ENCODE measurements at places on chromosomes 6 and 20. TPM values are rescaled to one million over a fixed set of nuclear protein-coding genes. Genes with fewer than 3 reads are reported as not detected.

The CALHM4 gene
- polyA plus RNA-seq, result not detected

The CCN6 gene
- polyA plus RNA-seq, result not detected

The CALHM6 gene
- polyA plus RNA-seq, result not detected

The CDH4 gene
- polyA plus RNA-seq, result 10.3 TPM

The ACTR5 gene
- 7.7 TPM for polyA plus RNA-seq

DNA sequence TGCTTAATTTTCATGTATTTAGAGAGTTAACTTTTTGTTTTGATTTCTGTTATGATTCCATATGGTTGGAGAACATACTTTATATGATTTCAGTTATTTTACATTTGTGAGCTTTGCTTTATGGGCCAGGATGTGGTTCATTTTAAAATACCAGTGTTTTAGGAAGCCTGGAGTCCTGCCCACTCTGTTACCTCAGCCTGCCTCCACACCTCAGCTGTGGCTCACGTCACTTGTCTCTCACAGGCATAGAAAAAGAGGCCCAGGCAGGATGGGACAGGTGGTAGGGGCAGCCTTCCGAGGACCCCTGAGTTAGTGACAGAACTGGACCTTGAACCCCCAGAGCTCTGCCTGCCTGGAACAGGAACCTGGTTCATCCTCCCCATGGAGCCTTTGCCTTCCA is 16.0 kb downstream of the PSMF1 start:
- DNase-seq, result no peak

DNA sequence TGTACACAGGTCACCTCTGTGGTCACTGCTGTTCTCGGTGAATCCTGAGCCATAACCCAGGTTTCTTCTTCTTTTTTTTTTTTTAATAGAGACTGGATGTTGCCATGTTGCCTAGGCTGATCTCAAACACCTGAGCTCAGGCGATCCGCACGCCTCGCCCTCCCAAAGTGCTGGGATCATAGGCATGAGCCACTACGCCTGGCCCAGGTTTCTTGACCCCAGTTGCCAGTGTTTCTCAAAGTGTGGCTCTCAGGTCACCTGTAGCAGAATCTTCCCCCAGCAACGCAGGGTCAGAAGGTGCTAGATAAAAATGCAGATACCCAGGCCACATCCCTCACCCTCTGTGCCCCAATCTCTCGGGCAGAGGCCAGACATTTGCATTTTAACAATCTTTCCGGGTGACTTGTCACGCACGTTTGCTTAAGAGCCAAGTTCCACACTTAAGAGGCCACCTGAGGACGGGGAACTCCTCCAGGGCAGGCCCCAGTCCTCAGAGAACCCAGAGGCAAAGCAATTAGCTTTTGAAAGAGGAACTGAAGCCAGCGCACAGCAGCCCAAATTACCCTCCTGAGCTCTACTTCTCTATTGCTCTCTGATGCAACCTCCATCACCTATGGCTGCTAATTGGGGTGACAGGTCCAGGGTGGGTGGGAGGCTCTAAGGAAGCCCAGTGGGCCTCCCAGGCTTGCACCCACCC is 81.8 kb downstream of the NFATC2 start:
- no peak for DNase-seq

DNA sequence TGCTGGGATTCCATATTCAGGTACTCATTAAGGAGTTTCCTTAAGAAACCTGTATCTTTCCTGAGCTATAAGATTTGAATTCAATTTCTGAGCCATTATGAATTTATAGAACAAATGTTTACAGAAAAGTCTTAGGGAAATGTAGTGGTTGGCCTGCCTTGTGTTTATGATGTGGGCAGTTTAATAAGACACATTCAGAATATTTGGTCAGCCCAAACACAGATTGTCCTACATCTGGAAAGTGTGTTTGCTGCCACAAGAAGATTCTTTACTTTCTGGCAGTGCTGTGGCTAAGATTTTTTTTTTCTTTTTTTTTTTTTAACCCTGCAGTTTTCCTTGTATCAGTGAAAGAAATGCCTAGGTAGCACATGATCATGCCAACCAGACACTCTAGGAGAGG is 15.2 kb downstream of the TBX18 start:
- DNase-seq, result no peak

GRCh38 chr6:6736791-6737654 is 148.5 kb downstream of the LY86 start:
- DNase-seq, result no peak

GRCh38 chr6:4220558-4220957 is 85.2 kb upstream of the ECI2 start:
- DNase-seq, result no peak

DNA sequence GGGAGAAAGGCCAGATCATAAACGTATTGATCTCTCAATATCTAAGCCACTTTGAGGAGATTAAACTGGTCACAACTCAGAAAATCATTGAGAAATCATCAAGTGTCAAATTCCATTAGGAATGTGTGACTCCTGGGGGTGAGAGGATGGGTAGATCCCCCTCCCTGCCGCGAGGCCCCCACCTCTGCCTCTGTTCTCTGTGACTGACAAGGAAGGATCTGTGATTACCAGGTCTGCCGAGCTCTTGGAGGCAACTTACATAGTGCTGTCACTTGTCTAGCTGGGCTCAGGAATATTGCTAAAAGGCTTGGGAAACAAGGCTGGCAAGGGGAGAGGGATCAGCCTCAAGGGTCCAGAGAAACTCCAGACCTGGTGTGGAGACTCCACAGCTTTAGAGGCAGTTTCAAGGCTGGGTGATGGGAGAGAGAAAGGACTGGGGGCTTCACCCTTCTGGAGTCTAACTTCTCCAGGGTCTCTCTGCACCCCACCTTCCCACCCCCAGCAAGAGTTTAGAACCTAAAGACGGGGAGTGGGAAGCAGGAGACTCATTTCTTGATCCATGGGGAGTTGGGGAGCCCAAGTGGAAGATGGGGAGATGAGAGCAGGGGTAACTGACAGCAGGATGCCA is 11.6 kb upstream of the ARMC12 start:
- no peak for DNase-seq

GRCh38 chr6:105459049-105459448 is 56.2 kb upstream of the PREP start:
- no peak for DNase-seq

GRCh38 chr20:14830466-14830865 is 493.1 kb upstream of the FLRT3 start:
- no peak for DNase-seq
